ENCODE measurements at places on chromosomes 16 and 17. TPM values are rescaled to one million over a fixed set of nuclear protein-coding genes. Genes with fewer than 3 reads are reported as not detected.

The RNF43 gene
- total RNA-seq, result under 0.01 TPM

The NPIPB9 gene
- 3.2 TPM for total RNA-seq

The NOXO1 gene
- total RNA-seq, result 0.15 TPM

The ZG16B gene
- not detected for total RNA-seq

The KRT33A gene
- total RNA-seq, result not detected

The ALDH3A1 gene
- 1.6 TPM for total RNA-seq

The ATP2C2 gene
- not detected for total RNA-seq

The HCRT gene
- total RNA-seq, result not detected

The CA4 gene
- total RNA-seq, result not detected

The KRTAP2-2 gene
- total RNA-seq, result not detected

The CBLN1 gene
- not detected for total RNA-seq

The PARD6A gene
- 0.44 TPM for total RNA-seq

The DNAI2 gene
- total RNA-seq, result not detected

The TOM1L1 gene
- 19.3 TPM for total RNA-seq

The TNFSF12 gene
- 17.0 TPM for total RNA-seq

The CIAPIN1 gene
- total RNA-seq, result 40.1 TPM

The SPNS2 gene
- total RNA-seq, result 1.0 TPM

The HOXB8 gene
- total RNA-seq, result not detected

The GCGR gene
- not detected for total RNA-seq

The TPPP3 gene
- 1.0 TPM for total RNA-seq

The LHX1 gene
- total RNA-seq, result not detected

The TBC1D3K gene
- total RNA-seq, result not detected

The CRYM gene
- total RNA-seq, result 2.3 TPM

The CLDN6 gene
- total RNA-seq, result not detected

The PERCC1 gene
- not detected for total RNA-seq

The CES1 gene
- 20.3 TPM for total RNA-seq

The CA10 gene
- not detected for total RNA-seq

The RAMP2 gene
- total RNA-seq, result not detected

The SHISA9 gene
- total RNA-seq, result under 0.01 TPM

Data from smooth muscle cell of trachea (primary cell).